ENCODE measurements at places on chromosomes 7 and 10. TPM values are rescaled to one million over a fixed set of nuclear protein-coding genes. Genes with fewer than 3 reads are reported as not detected.

The AMPH gene
- not detected for total RNA-seq

The RSPH10B gene
- total RNA-seq = 0.62 TPM

The BMS1 gene
- total RNA-seq = 20.5 TPM

The TRPV5 gene
- total RNA-seq = not detected

The NPS gene
- not detected for total RNA-seq

The LAMB1 gene
- 94.8 TPM for total RNA-seq

The GTF2IRD2 gene
- 1.6 TPM for total RNA-seq

The CYP2C19 gene
- total RNA-seq = not detected

The PDIA4 gene
- 697 TPM for total RNA-seq

The RPEL1 gene
- total RNA-seq = 0.04 TPM

The RINT1 gene
- 12.5 TPM for total RNA-seq

The PPA1 gene
- 229 TPM for total RNA-seq

The PIP gene
- not detected for total RNA-seq

The SNX10 gene
- 4.2 TPM for total RNA-seq

The AEBP1 gene
- 9.7 TPM for total RNA-seq

The GPRIN2 gene
- 0.11 TPM for total RNA-seq

The COX15 gene
- total RNA-seq = 23.6 TPM

The PRKCQ gene
- total RNA-seq = 14.4 TPM

The SEMA4G gene
- 2.1 TPM for total RNA-seq

The GRID2IP gene
- 0.16 TPM for total RNA-seq

The ACSL5 gene
- not detected for total RNA-seq

The CCDC3 gene
- 0.31 TPM for total RNA-seq

The GPR26 gene
- not detected for total RNA-seq

The NYAP1 gene
- total RNA-seq = 4.8 TPM

The RELN gene
- total RNA-seq = not detected

The ABCB1 gene
- total RNA-seq = not detected

The HMX2 gene
- total RNA-seq = not detected

The PSAP gene
- 507 TPM for total RNA-seq

The NRAP gene
- not detected for total RNA-seq

The PDE6C gene
- total RNA-seq = not detected

The CDHR3 gene
- total RNA-seq = 1.8 TPM

The LRIT2 gene
- not detected for total RNA-seq

The SLC26A4 gene
- total RNA-seq = 0.62 TPM

The SPDYE2 gene
- not detected for total RNA-seq

The AZGP1 gene
- 0.39 TPM for total RNA-seq

The SDK1 gene
- 1.6 TPM for total RNA-seq

The GNGT1 gene
- not detected for total RNA-seq

The EPHB6 gene
- total RNA-seq = not detected

The SUN3 gene
- not detected for total RNA-seq

The ANKRD61 gene
- not detected for total RNA-seq

The AOAH gene
- total RNA-seq = not detected

The AKR1C8 gene
- not detected for total RNA-seq

The HGF gene
- 0.04 TPM for total RNA-seq

The FAM20C gene
- total RNA-seq = 29.5 TPM

The LRRN3 gene
- total RNA-seq = 0.16 TPM

The GSTO2 gene
- 50.1 TPM for total RNA-seq

The ACSM6 gene
- not detected for total RNA-seq

The HOXA5 gene
- 0.70 TPM for total RNA-seq

The OGDHL gene
- total RNA-seq = 1.2 TPM

The FAM25G gene
- 21.2 TPM for total RNA-seq

The ZNF804B gene
- total RNA-seq = not detected

Measured in hair follicular keratinocyte (primary cell).